Activated naive CD4-positive, alpha-beta T cell (primary cell): ENCODE measurements at places on chromosomes 16 and 17.

DNA sequence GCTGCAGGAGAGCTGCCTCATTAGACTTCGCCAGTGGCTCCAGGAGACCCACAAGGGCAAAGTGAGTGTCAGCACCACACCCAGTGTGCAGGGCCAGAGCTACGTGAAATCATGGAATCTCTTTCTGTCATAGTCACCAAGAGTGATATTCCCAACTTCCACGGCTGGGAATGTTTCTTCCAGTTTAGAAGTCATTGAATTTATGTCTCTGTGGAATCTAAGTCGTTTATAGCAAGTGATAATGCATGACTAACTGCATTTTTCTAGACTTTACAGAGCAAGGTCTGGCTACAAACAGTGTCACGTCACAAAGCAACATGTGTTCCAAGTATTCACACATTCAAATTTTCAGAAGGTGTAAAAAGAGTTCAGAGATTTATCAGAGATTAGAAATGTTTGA, 55.5 kb downstream of the SEC14L1 start:
- no peak for DNase-seq

GRCh38 chr16:53583401-53583800, 80.4 kb upstream of the AKTIP start:
- no peak for DNase-seq

DNA sequence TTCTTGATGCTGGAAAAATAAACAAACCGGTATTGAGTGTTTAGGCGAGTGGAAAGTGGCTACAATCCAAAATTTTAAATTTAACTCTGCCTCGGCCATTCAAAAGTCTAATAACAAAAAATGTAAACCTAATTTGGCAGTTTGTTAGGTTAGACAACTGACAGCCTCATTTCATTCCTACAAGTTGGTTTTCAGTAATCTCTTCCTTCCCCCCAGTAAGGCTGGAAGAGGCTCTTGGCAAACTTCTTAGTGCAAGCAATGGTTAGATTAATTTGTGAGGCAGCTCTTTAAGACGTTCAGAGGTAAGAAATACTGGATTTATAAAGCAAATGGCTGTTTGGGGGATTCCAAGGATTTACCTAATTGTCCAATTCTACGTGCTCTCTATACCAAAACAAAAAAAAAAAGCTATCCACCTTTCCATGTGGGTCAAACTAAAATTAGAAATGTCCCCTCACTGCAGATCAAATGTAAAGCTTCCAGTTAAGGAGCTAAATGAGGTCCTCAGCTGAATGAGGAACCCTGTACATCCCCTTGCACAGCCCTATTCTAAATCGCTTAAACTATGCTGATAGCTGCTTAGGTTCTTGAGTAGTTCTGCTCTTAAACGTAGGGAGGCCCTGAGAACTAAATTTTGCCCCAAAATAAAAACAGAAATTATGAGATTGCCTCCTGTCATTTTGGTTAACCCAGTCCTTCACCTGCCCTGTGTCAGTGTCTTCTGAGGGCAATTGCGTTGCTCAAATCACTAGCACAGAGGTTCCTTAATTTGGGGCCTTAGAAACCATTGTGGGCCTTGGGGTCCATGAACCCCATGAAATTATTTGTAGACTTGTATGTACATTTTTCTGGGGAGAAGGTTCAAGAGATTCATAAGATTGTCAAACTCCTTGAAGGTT, 2.9 kb downstream of the HEXIM1 start:
- no peak for DNase-seq

- DNase-seq, result no peak
Observed at GRCh38 chr17:10217916-10218315, 19.5 kb upstream of the GAS7 start.

DNA sequence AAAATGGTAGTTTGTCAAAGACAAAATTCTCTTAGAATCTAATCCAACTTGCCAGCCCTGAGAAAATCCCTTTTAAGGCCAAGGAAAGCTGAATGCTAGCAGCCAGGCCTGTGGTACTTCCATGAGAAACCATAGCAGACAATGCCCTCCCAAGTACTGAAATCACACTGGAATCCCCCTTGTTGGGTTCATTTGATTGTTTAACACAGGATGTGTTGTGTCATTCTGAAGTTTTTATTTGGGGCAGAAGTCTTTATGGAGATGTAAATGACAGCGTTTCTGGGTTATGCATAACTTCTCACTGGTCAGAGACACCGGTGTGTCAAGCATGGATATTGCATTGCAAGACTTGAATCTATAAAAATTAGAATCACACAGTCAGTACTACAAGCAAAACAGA, 6.0 kb upstream of the ARL2BP start:
- DNase-seq, result no peak

DNA sequence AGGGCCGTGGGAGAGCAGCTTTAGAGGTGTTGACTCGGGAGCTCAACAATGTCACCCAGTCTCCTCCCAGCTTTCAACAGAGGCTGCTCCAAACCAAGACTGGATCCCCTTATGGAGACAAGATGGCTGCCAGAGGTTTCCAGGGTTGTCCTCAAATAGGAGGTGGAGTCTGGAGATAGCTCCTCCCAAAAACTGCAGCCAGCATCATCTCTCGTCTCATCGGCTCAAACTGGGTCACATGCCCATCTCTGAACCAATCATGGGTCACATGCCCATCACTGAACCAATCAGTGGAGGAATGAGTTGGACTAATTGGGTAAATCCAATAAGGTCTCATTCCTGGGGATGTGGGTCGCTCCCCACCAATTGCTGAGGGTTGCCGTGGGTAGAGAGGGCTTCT, 41.1 kb upstream of the C16orf82 start:
- no peak for DNase-seq

DNA sequence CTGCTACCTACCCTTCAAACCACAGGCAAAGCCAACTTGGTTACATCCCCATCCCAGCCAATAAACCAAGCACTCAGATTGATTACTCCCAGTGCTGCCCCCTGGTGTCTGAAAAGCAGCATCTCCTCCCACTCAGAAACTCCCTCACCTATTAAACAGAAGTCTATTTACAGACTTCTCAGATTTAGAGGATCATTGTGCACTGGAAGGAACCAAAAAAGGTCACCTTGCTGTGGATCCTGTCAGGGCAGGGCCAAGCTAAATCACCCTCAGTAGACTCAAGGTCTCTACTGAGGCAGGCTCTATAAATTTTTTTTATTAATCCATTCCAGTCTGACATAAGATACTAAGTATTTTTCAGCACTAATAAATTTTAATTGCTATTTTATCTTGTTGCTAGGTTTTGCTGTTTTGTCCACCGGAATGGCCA, 17.6 kb downstream of the HIGD1B start:
- DNase-seq, result peak; percentile 31

DNA sequence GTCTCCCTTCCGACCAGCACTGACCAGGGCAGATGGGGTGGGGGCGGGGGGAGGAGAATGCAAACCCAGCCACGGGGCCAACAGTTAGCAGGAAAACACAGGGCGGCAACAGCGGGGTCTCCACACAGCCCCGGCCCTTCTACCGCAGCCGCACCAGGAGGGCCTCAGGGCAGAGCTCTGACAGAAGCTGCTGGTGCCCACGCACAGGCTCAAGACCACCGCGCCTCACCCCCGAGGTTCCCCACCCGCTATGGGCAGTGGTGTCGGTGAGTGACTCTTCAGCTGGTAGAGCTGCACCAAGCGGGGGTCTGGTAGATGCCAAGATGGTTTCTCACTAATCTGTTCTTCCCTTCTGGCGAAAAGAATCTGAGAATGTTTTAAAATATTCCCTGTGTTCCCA, 16.1 kb downstream of the HAGH start:
- no peak for DNase-seq

DNA sequence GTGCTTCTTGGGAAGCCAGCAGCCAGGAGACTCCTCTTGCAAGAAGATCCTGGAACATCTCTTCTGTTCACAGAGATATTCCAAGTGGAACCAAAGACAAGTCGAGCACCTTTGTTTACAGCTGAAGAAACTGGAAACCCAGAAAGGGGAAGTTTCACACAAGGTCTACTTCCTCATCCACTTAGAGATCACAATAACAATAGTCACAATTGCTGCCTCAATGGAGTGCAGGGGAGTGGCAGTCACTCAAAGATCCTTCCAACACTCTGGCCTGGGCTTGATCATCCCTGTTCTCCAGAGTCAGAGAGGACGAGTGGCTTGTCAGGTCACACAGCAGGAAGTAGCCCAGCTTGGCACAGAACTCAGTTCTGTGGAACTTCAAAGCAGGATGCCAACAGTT, 46.9 kb upstream of the SIAH1 start:
- DNase-seq, result no peak

DNA sequence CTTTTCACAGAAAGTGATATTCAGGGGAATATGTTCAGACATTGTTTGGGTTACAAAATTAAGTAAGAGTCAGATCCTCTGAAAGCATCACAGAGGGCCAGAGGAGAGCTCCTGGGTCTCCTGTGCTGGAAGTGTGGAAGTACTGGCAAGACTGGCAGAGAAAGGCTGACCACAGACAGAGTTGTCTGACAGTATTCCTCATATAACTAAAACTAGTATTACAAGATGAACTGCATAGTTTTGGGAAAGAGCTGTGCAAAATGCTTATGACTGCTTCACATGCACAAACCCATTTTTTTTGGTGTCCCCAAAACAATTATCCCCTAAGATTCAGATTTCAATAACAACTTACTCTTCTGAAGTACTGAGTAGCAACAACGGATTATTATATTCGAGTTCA, 35.2 kb downstream of the N4BP1 start:
- DNase-seq, result no peak

DNA sequence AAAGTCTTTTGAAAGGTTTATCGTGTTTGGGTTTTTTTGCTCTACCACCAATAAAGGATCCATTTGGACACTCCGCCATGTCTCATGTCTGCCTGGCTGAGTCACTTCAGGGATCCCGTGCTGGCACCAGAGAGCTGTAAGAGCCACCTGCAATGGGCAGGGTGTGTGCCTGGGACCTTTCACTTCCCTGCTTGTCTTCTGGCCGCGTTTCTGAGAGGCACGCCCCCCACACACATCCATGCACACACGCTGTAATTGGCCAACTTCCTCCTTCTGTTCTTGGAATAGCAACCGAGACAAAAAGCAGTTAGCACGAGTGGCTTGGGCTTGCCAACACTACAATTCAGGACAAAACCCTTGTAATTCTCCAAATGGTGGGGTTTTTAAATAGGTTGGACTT, 9.8 kb upstream of the SOST start:
- DNase-seq, result no peak
